Endodermal cell (in vitro differentiated cells): ENCODE measurements at places on chromosomes 3 and 15. TPM values are rescaled to one million over a fixed set of nuclear protein-coding genes. Genes with fewer than 3 reads are reported as not detected.

DNA sequence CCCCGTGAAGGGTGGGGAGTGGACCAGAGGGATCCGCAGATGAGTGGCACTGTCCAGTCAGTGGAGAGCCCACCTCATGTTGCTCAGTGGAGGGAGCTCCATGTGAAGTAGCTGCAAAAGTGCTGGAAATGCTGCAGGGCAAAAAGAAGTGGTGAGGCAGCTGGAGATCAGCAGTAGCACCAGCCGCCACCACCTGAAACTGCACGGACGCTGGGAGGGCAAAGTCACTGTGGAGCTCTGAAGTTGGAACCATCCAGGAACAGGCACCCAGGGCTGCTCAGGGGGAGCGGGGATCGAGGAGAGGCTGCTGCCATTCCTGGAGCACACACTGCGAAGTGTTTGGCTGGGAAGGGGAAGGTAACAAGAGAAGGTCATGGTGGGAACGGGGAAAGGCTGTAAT lies 6.4 kb upstream of the ALDH1L1 start:
- peaks cover 23% of the 10 kb centered on the region for H3K27me3 ChIP-seq
- H3K4me3 ChIP-seq, result no peak overlapping the region
- H3K4me1 ChIP-seq, result no peaks in the 10 kb centered on the region

DNA sequence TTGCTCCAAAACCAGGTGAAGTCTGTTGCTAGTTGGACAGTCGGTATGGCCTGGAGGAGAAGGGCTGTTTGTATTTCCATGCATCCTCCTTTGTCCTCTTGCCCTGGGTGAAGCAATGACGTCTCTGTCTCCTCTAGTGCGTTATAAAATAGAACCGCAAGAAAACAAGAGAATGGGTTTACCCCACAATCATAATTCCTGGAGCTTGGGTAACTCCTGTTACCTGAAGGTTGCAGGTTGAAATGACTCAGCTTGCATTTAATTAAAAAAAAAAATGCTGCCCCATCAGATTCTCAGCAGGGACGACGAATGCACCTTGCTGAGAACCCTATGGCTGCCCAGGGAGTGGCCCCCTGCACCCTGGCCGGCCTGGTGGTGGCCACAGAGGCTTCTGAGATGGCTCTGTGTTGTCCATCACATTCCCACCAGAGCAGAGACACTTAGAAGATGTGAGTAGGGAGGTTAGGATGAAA lies 228.2 kb upstream of the BHLHE40 start:
- H3K4me3 ChIP-seq, result no peak overlapping the region
- H3K27ac ChIP-seq, result no peak overlapping the region
- no peak for DNase-seq
- peaks cover 10% of the 10 kb centered on the region for H3K4me1 ChIP-seq
- peaks cover 4% of the 10 kb centered on the region for H3K27me3 ChIP-seq

The RGMA gene
- total RNA-seq, result 19.7 to 41.3 TPM (median 37.7 TPM) in 3 replicates

DNA sequence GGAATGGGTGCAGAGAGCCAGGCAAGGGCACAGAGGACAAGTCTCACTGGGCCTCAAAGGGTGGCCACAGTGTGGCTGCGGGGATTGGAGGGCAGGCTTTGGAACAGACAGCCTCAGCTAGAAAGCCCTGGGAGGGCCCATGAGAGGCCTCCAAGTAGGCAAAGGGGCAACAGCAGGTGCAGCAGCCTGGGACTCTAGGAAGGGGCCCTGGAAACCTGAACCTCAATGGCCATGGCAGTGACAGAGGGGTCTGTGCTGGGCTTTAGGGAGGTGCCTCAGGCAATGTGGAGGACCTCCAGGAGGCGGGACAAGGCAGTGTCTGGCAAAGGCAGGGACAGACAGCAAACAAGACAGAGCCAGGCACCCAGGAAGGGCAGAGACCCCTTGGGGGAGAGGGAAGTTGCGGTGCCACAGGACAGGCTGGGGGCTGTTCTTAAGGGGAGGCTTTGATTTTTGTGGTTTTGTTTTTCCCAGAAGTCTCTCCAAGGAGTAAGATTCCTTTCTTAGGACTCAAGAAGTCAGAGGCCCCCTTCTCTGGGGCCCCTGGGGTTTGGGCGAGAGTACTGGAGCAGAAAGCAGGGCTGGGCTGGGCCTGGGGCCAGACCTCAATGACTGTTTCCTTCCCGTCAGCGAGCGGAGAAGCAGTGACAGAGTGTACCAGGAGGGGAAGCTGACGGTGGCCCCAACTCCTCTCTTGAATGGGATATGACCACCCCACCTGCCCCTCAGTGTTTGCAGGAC lies 9.7 kb downstream of the STOML1 start:
- no peak overlapping the region for H3K4me3 ChIP-seq
- H3K36me3 ChIP-seq, result no peaks in the 10 kb centered on the region
- no peaks in the 10 kb centered on the region for H3K4me1 ChIP-seq
- H3K27me3 ChIP-seq, result peaks cover 10% of the 10 kb centered on the region
- DNase-seq, result no peak

GRCh38 chr3:17979911-17980310 lies 237.5 kb upstream of the TBC1D5 start:
- H3K4me3 ChIP-seq, result no peak overlapping the region
- H3K4me1 ChIP-seq, result no peaks in the 10 kb centered on the region
- no peak overlapping the region for H3K27ac ChIP-seq
- no peaks in the 10 kb centered on the region for H3K36me3 ChIP-seq
- H3K27me3 ChIP-seq, result no peaks in the 10 kb centered on the region
- no peak for DNase-seq

DNA sequence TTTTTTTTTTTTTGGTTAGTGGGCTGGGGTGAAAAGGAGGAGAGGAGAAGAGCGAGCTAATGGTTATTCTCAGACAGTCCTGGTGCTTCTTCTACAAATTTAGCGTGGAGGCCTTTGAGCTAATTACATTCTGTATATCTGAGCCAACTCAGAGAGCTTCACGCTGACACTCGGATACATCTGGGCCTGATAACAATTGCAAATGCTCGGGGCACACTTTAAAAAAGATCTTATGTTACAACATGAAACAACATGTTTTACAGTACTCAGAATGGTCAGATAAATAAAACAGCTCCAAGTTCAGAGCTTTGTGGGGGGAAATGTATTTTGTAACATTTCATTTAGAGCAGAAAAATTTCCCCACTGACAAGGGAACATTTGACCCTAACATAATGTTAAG lies 966.9 kb upstream of the NR2F2 start:
- no peak overlapping the region for H3K4me3 ChIP-seq
- H3K4me1 ChIP-seq, result no peaks in the 10 kb centered on the region
- DNase-seq, result no peak
- no peaks in the 10 kb centered on the region for H3K36me3 ChIP-seq
- H3K27me3 ChIP-seq, result no peaks in the 10 kb centered on the region

The ZBBX gene
- total RNA-seq, result 5.9 to 8.2 TPM (median 8.1 TPM) in 3 replicates

- no peaks in the 10 kb centered on the region for H3K4me1 ChIP-seq
- H3K27ac ChIP-seq, result no peak overlapping the region
- no peaks in the 10 kb centered on the region for H3K36me3 ChIP-seq
- no peak overlapping the region for H3K4me3 ChIP-seq
These were observed 20.3 kb upstream of the ATOSA start for GRCh38 chr15:52699457-52699856.

GRCh38 chr3:31028766-31029165 lies 134.3 kb upstream of the GADL1 start:
- DNase-seq, result no peak
- no peak overlapping the region for H3K27ac ChIP-seq
- peak overlapping the region; percentile 18 for H3K4me3 ChIP-seq
- no peaks in the 10 kb centered on the region for H3K36me3 ChIP-seq
- no peaks in the 10 kb centered on the region for H3K27me3 ChIP-seq

GRCh38 chr3:152222327-152222726 lies 46.4 kb upstream of the MBNL1 start:
- H3K4me3 ChIP-seq, result no peak overlapping the region
- H3K4me1 ChIP-seq, result no peaks in the 10 kb centered on the region
- DNase-seq, result no peak
- H3K27ac ChIP-seq, result no peak overlapping the region
- H3K36me3 ChIP-seq, result no peaks in the 10 kb centered on the region

The GOLGA8N gene
- 2.7 to 3.7 TPM (median 2.7 TPM) in 3 replicates for total RNA-seq

DNA sequence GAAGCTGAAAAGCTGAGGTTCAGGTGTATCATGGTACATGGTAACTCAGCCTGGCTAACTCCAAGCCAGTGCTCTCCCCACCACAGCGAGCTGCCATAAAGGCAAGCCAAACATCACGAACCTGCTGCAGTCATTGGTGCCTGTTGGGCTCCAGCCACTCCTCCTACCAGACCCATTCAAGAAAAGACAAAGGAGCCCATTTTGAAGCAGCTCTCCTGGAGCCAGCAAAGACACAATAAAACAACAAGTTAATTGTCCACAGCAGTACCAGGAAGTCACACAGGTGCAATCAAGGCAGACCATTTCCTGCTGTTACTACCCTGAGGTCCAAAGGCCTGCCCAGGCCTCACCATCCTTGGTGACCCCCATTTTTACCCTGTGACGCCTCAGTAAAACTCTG lies 77.6 kb downstream of the DAPK2 start:
- no peaks in the 10 kb centered on the region for H3K27me3 ChIP-seq
- no peaks in the 10 kb centered on the region for H3K36me3 ChIP-seq
- no peak overlapping the region for H3K27ac ChIP-seq
- no peak overlapping the region for H3K4me3 ChIP-seq

The CORO2B gene
- 0.42 to 1.4 TPM (median 1.2 TPM) in 3 replicates for total RNA-seq

The AHSG gene
- total RNA-seq, result 0.35 TPM in 1 of 3 replicates, not detected in the others

DNA sequence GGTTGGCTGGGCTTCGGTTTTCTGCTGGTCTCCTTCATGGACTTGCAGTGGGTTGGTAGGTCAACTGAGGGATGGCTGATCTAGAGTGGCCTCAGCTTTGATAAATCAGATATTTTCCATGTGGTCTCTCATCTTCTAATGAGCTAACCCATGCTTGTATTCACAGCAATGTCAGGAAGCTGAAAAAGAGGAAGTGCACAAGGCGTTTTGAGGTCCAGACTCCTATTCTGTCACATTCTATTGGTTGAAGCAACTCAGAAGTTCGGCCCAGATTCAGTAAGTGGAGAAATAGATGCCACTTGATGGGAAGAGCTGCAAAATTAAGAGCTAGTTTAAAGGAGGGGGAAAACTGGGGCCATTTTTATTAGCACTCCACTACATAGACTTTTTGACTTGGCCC lies 361.2 kb downstream of the DIPK2A start:
- no peak for DNase-seq
- no peaks in the 10 kb centered on the region for H3K27me3 ChIP-seq
- no peaks in the 10 kb centered on the region for H3K36me3 ChIP-seq
- H3K4me3 ChIP-seq, result no peak overlapping the region

DNA sequence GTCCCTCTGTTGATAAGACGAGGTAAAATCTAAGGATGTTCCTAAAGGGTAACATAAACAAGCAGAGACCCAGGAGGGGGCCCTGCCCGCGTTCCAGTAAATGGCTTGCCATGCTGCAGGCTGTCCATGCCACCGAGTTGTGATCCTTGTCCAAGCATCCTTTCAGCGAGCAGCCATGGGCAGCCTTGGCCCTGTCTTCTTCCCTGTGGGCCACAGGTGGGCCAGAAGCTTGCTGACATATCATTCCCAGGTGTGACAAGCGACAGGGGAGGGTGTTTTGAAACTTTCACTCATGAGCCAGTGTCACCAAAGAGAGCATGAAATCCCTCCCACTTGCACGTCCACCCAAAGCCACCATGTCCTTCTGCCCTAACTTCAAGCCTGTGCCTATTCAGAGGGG lies 53.7 kb downstream of the PCSK6 start:
- no peak overlapping the region for H3K4me3 ChIP-seq
- no peak for DNase-seq
- H3K27me3 ChIP-seq, result no peaks in the 10 kb centered on the region
- peaks cover 4% of the 10 kb centered on the region for H3K4me1 ChIP-seq

DNA sequence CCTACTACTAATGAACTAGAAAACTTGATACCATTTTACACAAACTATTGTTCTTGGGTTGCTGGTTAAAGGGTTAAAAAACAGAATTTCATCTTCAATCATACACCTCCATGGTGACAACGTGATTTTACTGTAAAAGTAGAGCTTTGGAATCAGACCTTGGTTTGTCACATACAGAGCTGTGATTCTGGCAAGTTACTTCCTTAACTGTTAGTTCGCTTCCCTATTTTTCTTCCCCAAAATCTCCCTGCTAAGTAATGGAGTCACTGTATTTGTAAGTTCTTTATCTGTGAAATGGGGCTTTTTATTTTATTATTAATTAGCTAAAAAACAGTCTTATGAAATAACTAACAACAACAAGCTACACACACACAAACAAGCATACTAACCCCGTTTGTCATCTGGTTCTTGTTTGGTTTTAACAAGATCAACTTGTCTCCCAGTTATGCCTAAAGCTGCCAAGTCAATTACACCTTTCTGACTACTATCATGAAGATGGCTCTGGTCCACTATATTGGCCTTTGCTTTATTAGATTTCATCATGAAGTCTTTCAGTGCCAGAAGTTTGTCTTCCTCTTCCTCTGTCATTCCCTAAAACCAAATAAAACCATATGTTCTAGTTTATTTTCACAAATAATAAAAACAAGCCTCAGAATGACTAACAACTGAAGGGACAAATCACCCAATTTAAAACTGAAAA lies 38.6 kb downstream of the PIK3R4 start:
- H3K36me3 ChIP-seq, result peaks cover 56% of the 10 kb centered on the region
- H3K4me1 ChIP-seq, result no peaks in the 10 kb centered on the region
- no peak overlapping the region for H3K27ac ChIP-seq
- no peaks in the 10 kb centered on the region for H3K27me3 ChIP-seq
- no peak for DNase-seq

The GASK1A gene
- 4.0 and 4.3 TPM in 2 replicates for total RNA-seq

The ISG20 gene
- total RNA-seq, result 3.5 to 9.7 TPM (median 9.3 TPM) in 3 replicates

The ARGFX gene
- not detected in 2 replicates for total RNA-seq

- H3K27ac ChIP-seq, result no peak overlapping the region
- no peak overlapping the region for H3K4me3 ChIP-seq
- DNase-seq, result peak; percentile 17
- H3K4me1 ChIP-seq, result peaks cover 2% of the 10 kb centered on the region
- no peaks in the 10 kb centered on the region for H3K27me3 ChIP-seq
These were observed 28.7 kb upstream of the BFSP2 start for GRCh38 chr3:133371181-133371580.

The ZNF639 gene
- total RNA-seq, result 37.6 and 41.1 TPM in 2 replicates

DNA sequence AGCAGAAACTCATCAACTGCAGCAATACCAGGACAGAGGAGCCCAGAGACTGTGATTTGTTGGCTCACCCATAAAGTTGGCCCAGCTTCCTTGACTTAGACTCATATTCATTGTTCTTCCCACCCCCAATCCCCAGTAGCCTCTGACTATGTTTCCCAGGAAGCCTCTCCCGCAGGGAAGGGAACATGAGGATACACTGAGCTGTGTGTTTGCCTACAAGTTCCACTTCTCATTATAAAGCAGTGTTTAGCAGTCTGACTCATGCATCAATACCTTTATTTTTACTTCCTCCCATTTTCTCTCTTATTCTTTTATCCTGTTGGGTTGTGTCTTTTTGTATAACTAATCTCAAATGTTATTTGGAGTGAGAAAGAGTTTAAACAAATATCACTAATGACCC lies 111.6 kb upstream of the PHLDB2 start:
- H3K4me3 ChIP-seq, result no peak overlapping the region
- H3K27me3 ChIP-seq, result no peaks in the 10 kb centered on the region
- no peak overlapping the region for H3K27ac ChIP-seq
- no peak for DNase-seq

DNA sequence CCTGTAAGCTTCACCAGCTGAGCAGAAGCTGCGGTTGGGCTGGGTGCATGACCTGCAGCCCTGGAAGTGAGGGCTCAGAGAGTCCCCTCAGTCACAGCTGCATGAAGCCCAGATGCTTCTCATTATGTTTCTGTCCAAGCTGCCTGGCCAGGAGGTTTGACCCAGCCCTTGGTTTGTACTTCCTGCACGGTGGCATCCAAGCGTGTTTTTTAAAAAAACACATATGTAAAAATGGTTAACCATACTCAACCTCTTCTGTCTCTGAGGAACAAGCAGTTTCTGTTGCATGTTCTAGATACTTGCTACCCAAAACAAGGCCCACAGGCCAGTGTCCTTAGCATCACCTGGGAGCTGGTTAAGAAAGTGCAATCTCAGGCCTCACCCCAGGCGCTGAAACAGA lies 76.0 kb upstream of the ATP10A start:
- H3K4me3 ChIP-seq, result no peak overlapping the region
- H3K27ac ChIP-seq, result no peak overlapping the region
- no peaks in the 10 kb centered on the region for H3K4me1 ChIP-seq
- no peaks in the 10 kb centered on the region for H3K36me3 ChIP-seq
- no peaks in the 10 kb centered on the region for H3K27me3 ChIP-seq
